ENCODE measurements at places on chromosomes 1 and 21.

DNA sequence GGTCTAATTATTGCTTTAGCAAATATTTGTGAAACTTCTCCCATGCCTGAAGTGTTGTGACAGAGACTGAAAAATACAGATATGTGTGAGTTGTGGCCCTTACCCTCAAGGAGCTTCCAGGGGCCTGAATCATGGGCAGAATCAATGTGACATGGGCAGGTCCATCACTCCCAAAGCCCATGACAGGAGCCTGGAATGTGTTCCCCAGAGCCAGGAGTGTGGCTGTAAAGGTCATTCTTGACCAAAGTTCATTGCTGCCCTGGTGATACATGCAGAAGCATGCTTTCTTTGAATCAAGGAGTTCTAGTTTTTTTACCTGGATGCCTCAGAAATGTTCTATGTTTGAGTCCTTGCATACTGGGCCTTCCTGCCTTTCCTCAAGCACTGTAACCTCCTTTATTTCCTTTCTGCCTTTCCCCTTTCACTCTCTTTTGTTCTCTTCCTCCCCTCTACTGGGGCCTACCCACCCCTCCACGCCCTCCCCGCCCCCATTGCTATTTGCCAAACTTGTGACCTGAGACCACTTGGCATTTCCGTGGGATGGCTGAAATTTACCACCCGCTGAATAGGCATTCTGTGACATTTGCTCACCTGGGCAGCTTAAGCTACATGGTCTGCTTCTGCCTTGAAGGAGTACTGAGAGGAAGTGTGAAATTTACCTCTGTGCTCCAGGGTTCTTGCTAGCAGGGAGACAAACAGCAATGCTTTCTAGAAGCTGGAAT lies 19.7 kb downstream of the PBX1 start:
- DNase-seq: no peak

DNA sequence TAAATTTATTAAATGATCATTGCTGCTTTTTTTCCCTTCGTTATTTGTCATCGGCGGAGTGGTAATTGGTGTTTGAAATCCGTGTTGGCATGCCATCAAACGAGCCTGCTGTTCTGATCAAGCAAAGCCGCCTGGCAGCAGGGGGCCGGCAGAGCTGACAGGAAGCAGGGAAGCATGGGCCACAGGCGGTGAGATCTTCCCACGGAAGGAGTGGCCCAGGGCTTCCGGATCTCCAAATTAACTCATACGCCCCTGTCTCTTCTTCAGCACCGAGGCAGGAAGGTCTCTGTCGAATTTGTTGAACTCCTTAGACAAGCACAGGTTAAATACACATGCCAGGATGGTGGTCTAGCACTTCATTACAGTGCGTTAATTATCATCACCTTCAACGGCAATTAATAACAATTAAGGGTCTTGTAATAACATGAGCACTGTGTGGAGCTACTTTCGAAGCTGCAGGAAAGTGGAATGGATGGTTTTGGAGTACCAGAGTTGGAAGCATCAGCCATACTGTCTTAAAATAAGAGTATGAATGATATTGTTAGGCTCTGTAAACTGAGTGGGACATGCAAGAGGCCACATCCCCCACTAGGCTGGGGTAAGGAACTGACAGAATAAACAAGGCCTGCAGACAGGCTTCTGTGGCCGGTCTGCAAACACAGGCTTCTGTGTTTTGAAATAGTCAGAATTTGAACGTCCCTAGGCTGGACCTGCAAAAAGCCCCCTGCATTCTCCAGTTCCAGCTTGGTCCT lies 199.4 kb upstream of the DAB1 start:
- DNase-seq: no peak

DNA sequence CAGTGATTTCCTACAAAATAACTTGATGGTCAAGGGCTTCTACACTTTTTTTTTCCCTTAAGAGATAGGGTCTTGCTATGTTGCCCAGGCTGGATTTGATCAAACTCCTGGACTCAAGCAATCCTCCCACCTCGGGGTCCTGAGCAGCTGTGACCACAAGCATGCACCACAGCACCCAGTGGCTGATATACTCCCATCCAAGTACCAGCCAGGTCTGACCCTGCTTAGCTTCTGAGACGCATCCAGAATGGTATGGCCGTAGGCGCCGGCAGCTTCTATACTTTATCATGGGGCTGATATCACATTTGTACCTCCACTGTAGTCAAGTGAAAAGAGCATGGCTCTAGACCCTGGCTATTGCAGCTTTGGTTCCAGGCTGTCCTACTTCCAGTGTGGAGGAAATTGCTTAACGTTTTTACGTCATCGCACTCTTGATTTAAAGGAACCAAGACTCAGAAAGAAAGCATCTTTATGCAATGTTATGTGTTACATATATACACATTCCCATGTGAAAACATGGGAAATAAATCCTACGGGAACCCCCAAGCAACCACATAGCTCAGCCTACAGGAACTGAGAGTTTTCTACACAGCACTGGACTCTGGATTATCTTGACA lies 39.5 kb downstream of the PDPN start:
- no peak for DNase-seq

GRCh38 chr1:203271018-203271743 lies 34.1 kb upstream of the BTG2 start:
- peak; percentile 53 for DNase-seq

DNA sequence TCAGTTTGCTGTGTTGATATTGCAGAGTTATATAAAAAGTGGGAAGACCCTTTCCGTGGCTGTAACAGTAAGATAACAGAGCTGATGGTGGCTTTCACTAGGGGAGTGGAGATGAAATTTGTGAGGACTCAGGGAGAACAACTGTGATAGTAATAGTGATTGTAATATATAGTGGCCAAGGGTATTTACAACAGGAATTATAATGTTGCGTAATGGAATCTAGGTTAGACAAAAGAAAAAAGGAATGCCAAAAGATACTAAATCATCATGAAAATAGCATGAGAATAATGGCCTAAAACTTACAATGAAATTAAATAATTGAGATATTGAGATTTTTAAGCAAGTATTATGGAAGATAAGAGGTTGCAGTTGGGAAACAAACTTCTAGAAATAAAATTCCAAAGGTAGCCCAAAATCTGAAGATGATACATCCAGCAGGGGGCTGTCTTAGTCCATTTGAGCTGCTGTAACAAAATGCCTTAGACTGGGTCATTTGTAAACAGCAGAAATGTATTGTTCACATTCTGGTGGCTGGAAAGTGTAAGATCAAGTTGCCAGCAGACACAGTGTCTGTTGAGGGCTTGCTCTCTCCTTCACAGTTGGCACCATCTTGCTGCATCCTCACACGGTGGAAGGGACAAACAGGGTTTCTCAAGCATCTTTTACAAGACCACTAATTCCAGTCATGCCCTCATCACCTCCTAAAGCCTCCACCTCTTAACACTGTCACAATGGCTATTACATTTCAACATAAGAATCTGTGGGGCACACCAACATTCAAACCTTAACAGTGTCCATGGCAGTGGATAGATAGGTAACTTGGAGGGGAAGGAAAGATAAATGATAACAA lies 711.2 kb downstream of the MRPL39 start:
- DNase-seq: no peak

All from GDM1 (cell line).